Activated T-cell treated with anti-CD3 and anti-CD28 coated beads, Interleukin-2, amount 50 U/mL, for 24 hours (primary cell): ENCODE measurements at places on chromosomes 1 and 21.

DNA sequence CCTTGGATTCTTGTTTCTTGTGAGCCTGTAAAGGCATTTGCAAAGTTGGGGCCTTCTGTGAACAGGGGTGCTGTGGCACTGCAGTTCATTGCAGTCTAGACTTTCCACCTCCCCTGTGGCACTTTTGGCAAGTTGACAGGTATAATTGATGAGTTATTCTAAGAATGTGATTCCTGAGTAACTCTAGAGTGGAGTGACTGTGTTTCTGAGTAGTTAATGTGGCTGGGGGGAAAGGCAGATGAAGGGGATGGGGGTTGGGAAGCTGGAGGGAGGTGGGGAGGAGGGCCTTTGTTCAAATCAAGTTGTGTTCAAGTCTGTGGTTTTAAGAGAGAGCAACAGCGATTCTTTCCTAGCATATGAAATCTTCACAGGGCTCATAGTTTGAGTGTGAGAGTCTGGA, 32.9 kb downstream of the PBX1 start:
- DNase-seq: no peak

DNA sequence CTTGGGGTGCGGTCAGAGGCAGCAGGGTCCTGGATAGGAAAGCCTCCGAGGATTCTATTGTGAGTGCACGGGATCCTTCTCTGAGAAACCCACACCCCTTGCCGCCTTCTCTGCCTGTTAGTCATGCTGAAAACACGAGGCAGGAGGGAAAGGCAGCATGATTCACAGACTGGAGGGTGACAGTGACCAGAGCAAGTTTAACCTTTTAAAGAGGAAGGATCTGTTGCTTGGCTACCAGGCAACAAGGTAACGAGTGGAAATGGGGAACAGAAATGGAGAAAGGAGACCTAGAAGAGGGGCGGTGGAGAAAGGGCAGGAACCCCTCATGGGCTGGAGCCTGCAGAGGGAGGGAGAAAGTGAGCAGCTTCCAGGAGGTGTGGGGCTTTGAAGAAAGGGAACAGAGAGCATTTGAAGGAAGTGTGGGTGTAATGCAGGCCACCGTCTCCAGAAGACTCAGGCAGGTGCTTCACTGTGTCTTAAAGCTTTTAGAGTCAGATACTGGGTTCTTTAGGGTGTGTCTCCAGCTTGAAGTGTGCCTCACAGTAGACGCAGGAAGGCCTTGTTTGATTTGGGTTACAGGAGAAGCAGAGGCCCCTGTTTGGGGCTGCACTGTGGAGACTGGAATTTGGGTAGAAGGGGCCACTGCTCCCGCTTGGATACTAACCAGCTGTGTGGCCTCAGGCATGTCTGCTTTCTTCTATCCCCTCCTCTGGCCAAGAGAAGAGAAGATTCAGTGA, 19.1 kb downstream of the OPTC start:
- DNase-seq: peak; percentile 48

GRCh38 chr1:96545935-96546656, 175.5 kb upstream of the PTBP2 start:
- DNase-seq: no peak

GRCh38 chr1:192445839-192446489, 129.2 kb downstream of the RGS21 start:
- peak; percentile 35 for DNase-seq

DNA sequence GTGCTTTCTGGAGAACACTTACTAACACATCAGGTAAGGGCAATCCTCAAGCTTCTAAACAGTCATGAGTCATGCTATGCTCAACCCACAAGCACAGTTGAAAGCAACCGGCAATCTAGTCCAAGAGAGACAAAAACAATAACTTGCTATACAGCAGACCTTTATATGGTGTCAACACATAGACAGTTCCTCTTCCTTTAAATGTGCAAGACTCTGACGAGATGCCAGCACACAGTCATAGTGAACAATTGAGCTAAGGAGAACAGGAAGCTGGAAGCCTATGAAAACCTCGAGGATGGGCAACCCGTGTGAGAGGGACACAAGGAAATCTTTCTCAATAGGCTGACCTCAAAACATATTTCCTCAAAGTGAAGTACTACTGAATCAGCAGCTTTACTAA, 5.3 kb downstream of the ADIPOR1 start:
- DNase-seq: no peak

GRCh38 chr1:152034654-152035538, 1.9 kb downstream of the S100A11 start:
- peak; percentile 69 for DNase-seq

- DNase-seq: peak; percentile 27
Measured at GRCh38 chr1:230278871-230279582, 147.1 kb downstream of the PGBD5 start.

- DNase-seq: no peak
Measured at GRCh38 chr1:6783936-6784559, 1.2 kb upstream of the CAMTA1 start.

- DNase-seq: no peak
Measured at GRCh38 chr1:51422367-51423072, 92.2 kb upstream of the TTC39A start.

DNA sequence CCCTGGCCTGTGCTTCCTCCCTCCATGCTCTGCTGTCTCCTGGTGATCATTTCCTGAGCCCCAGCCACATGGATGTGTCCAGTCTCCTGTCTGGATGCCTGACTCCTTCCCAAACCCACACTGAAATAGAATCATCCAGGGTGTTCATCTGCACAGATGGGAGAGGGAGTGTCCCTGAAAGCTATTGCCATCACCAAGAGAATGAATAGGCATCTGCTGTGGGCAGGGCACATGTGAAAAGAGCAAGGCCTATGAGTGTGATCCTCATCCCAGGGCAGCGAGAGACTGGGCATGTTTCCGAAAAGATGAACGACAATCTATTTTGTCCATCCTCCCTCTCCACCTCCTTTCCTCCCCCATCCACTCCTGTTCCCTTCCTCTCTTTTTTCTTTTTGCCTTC, 5.0 kb downstream of the IGSF21 start:
- DNase-seq: no peak

GRCh38 chr1:77687519-77687906, 5.1 kb upstream of the ZZZ3 start:
- DNase-seq: no peak

GRCh38 chr1:184493987-184494388, 107.2 kb downstream of the C1orf21 start:
- DNase-seq: no peak

DNA sequence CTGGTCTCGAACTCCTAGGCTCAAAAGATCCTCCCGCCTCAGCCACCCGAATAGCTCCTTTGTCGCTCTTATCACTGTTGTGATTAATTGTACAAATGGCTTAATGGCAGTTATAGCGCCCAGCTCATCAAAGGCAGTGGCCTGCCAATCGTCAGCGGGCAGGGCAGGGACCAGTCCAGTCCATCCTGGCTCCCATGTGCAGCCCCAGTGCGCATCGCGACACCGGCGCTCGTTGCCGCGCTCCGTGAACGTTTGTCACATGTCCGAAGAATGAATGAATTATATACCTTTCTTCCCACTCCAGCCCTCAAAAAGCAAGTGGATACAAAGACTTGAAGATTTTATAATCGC, 18.4 kb downstream of the MTX1 start:
- peak; percentile 94 for DNase-seq

DNA sequence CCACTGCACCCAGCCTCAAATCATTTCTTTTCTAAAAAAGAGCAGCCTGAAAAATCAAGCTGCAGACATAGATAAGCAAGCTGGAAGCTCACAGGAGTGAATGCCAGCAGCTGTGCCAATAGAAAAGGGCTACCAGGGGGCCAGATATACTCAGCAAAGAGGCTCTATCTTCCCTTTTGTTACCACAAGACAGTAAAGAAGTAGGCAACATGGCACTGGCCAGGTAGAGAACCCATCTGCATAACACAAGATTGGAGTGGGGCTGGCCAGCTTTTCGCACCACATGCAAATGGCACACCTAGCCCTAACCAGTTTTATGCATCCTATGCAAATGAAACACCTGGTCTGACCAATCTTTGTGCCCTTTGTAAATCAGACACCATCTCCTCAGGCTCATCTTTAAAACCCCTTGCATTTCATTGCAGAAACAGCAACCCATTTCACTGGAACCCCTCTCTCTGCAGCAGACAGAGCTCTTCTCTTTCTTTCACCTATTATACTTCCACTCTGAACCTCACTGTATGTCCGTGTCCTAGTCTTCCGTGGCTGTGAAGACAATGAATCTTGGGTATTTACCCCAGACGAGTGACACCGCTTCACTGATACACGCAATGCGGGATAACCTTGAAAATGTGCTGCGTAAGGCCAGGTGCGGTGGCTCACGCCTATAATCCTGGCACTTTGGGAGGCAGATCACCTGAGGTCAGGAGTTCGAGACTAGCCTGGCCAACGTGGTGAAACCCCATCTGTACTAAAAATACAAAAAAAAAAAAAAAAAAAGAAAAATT, 15.1 kb downstream of the CASP9 start:
- DNase-seq: no peak

DNA sequence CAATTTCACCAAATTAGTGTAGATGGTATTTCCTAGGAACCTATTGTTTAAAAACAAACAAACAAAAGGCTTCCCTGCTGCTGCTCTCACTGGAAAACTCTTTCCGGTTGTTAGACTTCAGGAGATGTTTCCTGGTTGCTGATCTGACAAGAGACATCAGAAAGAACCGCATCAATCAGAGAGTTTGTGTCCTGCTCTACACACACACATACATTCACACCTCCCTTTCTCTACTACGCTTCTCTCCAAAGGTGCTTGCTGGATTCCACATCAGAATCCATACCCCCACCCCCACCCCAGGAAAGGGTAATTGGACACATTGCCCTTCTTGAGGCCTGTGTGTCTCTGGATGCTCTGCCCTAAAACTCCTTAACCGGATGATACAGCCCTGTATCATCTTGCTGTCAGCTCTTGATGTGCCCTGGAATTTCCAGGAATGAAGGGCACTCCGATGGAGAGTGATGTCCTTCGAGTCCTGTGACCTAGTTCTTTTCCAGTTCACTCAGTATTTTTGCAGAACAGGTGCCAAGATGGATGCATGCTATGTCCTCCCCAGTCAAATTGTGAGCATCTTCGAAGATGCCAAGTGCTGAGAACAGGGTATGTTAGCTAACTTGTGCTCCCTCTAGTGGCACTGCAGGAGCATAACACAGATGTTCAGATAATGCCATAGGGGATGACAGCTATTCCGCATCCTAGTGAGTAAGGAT, 113.7 kb upstream of the SLC35F3 start:
- DNase-seq: peak; percentile 28

DNA sequence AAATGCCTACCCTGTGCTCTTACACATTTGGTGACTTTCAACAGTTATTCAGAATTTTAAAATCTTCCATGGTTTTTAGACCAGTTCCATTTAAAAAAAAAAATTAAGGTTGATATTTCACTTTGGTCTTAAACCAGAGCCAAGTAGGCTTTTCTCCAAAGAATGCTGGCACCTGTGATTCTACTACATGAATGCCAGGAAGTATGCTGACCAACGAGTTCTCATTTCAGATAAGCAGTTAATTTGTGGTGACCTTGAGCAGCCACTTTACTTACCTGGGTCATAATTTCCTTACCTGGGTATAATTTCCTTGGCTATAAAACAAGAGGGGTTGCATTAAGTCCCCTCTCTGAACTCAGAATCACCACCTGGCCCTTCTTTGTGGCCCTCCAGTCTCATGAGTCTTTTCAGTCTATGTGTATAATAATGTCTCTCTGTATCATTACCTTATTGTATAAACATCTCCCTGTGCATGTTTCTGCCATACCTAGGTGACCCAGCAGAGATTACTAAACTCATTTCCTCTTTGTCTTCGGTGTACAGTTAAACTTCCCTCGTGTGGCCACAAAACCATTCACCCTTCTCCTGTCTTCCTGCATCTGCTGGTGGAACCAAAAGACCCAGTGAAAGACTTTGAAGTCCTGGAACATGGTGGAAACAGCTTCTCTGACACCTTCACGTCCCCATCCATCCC, 139.1 kb upstream of the DPT start:
- DNase-seq: no peak

DNA sequence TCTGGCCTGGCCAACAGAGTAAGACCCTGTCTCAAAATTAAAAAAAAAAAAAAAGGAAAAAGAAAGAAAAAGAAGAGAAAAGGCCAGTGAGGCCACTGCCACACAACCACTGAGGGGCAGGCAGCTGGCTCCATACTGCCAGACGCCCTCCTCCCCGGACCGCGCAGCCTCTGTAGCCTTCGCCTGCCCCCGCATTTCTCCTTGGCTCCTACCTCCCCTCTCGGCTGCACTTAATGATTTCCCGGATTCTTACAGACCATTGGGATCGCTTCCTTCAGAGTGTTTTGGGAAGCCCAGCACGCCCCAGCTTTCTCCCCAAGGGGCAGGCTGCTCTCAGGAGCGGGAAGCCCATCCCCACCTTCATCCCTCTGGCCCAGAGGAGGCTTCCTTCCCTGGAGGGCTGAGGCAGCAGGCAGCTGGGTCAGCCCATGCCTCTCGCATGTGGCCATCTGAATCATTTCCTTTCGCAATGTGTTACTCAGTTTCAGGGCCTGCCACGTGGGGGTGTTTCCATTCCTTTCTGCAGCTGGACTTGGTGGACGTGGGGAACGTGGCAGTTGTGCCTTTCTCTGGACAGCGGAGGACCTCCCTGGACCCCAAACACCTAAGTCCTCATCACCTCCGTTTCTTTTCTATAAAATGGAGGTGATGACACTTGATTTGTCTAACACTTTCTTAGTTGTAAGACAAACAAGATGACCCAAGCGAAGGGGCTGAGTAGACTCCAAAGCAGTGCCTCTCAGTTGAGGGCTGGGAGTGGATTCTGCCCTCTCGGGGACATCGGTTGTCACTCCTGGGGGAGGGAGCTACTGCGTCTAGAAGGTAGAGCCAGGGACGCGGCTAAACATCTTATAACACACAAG, 2.3 kb downstream of the SLC2A5 start:
- no peak for DNase-seq

GRCh38 chr21:42145569-42146272, 73.2 kb upstream of the ABCG1 start:
- DNase-seq: peak; percentile 73

- no peak for DNase-seq
Measured at GRCh38 chr1:181443231-181443853, 40.0 kb upstream of the CACNA1E start.

- no peak for DNase-seq
Measured at GRCh38 chr1:107530543-107530942, 389.7 kb downstream of the NTNG1 start.

DNA sequence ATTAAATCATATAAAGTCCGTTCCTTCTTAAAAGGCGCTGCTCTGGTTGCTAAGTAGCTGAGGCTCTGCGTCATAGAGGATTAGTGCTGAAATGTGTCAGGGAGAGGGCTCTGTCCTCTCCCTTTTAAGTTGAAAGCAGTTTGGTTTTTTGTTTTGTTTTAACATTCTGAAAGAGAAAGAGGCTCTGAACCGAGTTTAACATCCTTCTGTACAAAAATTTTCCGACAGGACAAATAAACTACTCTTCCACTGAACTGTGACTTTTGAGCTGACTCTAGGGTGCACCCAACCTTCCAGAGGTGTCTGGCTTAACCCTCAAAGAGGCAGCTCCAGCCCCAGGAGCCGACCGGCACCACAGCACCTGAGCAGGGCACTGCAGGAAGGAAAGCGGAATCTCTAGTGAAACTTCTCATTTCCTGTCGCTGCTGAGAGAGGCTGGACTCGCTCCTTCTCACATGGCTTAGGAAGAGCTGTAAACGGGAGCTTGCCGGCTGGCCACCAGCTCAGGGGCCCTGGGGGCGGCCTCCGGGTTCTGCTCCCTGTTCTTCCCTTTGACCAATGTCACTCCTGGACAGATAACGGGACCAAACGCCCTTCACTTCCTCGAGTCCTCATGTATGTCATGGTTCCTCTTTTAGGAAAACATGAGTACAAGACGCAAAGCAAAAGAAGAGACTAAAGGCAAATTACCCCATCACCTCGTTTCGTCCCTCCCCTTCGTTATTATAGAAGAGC, 1.2 kb downstream of the VAV3 start:
- DNase-seq: peak; percentile 76
